ENCODE measurements at places on chromosomes 6 and 20. TPM values are rescaled to one million over a fixed set of nuclear protein-coding genes. Genes with fewer than 3 reads are reported as not detected.

DNA sequence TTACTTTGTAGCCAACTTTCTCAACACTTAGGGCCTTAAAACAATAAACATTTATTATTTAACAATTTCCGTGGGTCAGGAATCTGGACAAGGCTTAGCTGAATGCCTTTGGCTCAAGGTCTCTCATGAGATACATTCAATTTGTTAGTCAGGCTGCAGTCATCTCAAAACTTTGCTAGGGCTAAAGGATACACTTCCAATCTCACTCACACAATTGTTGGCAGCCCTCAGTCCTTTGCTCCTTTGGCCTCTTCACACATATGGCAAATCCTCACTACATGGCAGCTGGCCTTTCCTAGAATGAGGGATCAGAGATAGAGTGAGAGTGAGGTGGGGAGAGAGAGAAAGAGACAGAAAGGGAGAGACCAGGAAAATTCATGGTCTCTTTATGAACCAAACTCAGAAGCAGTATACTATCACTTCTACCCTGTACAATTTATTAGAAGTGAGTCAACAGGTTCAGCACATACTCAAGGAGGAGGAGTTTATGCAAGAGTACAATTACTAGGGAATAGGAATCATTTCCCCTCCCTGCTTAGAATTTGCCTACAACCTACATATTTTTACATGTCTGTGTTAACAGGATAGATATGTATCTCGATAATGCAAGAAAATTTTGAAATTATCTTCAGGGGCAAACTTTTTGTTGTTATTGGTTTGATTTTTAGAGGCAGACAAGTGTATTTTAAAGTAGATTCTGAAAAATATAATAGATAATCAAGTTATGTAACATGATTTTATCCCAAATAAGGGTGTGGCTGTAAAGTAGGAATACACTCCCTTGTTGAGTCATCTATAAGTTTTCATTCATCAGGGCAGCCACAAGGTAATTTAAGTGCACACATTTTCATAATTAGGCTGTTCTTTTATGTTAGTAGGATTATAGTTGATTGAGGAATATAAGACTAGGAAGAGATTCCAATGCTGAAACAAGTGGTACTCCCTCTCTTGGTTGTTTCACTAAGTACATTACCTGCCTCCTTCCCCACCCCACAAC lies 85.9 kb upstream of the HMGCLL1 start:
- H3K27me3 ChIP-seq = no peaks in the 10 kb centered on the region
- H3K27ac ChIP-seq = no peak overlapping the region
- no peaks in the 10 kb centered on the region for H3K36me3 ChIP-seq
- DNase-seq = peak; percentile 20

DNA sequence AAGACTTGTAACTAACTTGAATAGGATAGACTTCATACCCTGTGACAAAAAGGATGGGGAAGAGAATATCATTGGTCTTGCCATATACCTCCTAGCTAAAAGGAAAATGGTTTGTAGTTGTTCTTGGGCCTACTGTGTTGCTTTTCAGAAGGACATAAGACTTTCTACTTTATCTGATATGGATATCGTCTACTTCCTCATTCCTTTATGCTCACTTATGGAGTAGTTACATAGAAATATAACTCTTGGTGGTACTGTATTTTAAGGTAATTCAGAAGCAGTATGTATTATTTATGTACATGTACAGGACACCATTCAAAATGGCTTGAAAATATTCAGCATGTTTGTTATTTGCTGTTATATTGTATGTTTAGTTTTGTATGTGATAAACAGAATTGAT lies 8.0 kb downstream of the FAM217B start:
- H3K27ac ChIP-seq = no peak overlapping the region
- no peak overlapping the region for H3K4me3 ChIP-seq
- H3K36me3 ChIP-seq = peaks cover 11% of the 10 kb centered on the region

GRCh38 chr6:112153926-112154607 lies 66.7 kb downstream of the FAM229B start:
- peak; percentile 85 for DNase-seq
- no peak overlapping the region for H3K4me3 ChIP-seq
- H3K27me3 ChIP-seq = no peaks in the 10 kb centered on the region
- peaks cover 17% of the 10 kb centered on the region for H3K4me1 ChIP-seq
- H3K36me3 ChIP-seq = peaks cover 5% of the 10 kb centered on the region

DNA sequence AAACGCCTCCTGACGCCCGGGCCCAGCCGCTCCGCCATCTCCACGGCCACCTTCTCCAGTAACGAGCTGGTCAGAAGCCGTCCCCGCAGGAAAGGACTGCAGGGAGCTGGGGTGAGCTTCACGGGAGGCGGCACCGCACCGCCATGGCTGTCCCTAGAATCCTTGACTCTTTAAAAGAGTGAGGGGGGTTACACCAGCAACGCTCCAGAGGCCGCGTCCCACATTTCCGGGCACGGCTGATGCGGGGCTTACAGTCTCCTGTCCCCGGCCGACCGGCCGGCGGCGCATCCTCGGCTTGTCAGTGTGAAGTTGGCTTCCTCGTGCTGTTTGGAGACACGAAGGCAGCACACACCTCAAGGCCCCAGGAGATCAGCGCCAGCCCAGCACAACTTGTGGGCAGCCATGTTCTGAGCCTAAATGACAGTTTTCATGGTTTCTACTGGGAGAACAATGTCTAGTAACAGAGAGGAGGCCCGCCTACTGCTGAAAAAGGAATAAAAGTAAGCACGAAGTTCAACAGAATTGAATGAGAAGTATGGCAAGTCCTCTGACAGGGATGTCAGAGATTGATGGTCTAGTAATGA lies 30.4 kb downstream of the SLC2A4RG start:
- H3K27me3 ChIP-seq = no peaks in the 10 kb centered on the region
- H3K36me3 ChIP-seq = peaks cover 27% of the 10 kb centered on the region
- peaks cover 7% of the 10 kb centered on the region for H3K4me1 ChIP-seq
- H3K4me3 ChIP-seq = no peak overlapping the region
- H3K27ac ChIP-seq = no peak overlapping the region

- H3K4me1 ChIP-seq = no peaks in the 10 kb centered on the region
- H3K36me3 ChIP-seq = no peaks in the 10 kb centered on the region
- no peak overlapping the region for H3K4me3 ChIP-seq
- no peak overlapping the region for H3K27ac ChIP-seq
- no peak for DNase-seq
Measured at GRCh38 chr6:129954749-129955431, 63.5 kb upstream of the L3MBTL3 start.

- H3K36me3 ChIP-seq = no peaks in the 10 kb centered on the region
- H3K4me3 ChIP-seq = no peak overlapping the region
- H3K4me1 ChIP-seq = peaks cover 9% of the 10 kb centered on the region
- DNase-seq = peak; percentile 13
- H3K27me3 ChIP-seq = no peaks in the 10 kb centered on the region
- H3K27ac ChIP-seq = no peak overlapping the region
Measured at GRCh38 chr6:134253681-134254080, 64.2 kb downstream of the SGK1 start.

DNA sequence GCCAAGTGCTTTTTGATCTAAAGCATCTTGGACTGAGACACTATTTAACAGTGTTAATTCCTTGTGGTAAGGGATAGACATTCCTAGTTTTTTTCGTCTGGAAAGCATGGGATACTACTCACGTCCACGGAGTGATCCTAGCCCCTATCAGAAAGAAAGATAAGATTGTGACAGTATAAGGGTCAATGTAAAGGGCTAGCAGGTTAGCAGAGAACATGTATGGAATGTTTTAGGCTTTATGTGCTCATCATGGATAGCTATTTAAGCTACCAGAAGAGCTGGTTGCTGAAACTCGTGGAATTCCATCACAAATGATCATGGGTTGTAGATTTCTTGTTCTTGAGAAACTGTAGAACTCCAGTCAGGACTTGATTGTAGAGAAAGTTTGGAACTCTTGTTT lies 32.1 kb downstream of the CYB5R4 start:
- H3K36me3 ChIP-seq = no peaks in the 10 kb centered on the region
- H3K4me1 ChIP-seq = no peaks in the 10 kb centered on the region
- DNase-seq = no peak
- no peak overlapping the region for H3K4me3 ChIP-seq
- H3K27ac ChIP-seq = no peak overlapping the region

GRCh38 chr6:82032444-82032843 lies 215.1 kb downstream of the IBTK start:
- H3K4me3 ChIP-seq = no peak overlapping the region
- H3K4me1 ChIP-seq = peaks cover 5% of the 10 kb centered on the region
- no peaks in the 10 kb centered on the region for H3K36me3 ChIP-seq
- H3K27me3 ChIP-seq = no peaks in the 10 kb centered on the region
- no peak for DNase-seq

DNA sequence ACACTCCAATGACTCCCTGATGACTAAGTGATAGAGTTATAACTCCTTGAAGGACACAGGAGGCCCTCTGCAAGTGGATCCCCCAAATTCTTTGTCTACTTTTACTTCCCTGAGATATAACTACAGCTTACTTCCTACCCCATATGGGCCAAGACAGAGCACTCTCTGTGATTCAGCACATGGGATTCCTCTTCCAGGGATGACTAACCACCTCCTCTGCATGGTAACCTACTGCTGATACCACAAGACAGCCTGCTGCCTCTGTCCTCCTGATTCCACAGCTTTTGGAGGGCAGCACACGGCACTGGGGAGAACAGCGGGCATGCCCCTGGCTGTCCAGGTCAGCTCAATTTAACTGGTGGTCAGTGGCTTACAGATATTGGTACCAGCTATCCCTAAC lies 675.7 kb upstream of the AGPAT4 start:
- H3K4me3 ChIP-seq = no peak overlapping the region
- H3K27ac ChIP-seq = no peak overlapping the region
- no peaks in the 10 kb centered on the region for H3K36me3 ChIP-seq
- H3K27me3 ChIP-seq = no peaks in the 10 kb centered on the region
- no peaks in the 10 kb centered on the region for H3K4me1 ChIP-seq

TFAP2D gene
- not detected for total RNA-seq

NNAT gene
- total RNA-seq = 2.8 TPM

SEMG1 gene
- not detected for total RNA-seq

SCRT2 gene
- total RNA-seq = not detected

Data from IMR-90 (cell line).